ENCODE measurements at places on chromosomes 2 and 18.

- no peak for DNase-seq
Measured at GRCh38 chr2:23694058-23695045, 232.6 kb downstream of the ATAD2B start.

DNA sequence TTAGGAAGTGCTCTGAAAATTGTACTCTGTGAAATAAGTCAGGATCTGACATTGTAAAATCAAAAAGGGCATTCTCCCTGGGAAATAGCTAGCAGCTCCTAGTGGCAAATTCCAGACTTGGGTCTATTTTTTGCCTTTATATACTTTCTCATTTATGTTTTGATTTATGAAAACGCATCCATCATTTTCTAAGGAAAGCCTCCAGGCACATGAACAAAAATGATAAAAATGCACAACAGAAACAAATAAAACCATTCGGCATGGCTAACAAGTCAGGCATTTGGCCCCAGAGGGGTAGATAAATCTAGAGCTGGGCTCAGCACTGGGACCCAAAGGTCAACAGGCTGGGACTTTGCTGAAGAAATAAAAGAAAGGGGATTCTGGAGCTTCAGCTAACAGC is 167.0 kb downstream of the BCL11A start:
- DNase-seq: no peak

- DNase-seq: no peak
Measured at GRCh38 chr2:26521913-26522180, 43.9 kb upstream of the OTOF start.

DNA sequence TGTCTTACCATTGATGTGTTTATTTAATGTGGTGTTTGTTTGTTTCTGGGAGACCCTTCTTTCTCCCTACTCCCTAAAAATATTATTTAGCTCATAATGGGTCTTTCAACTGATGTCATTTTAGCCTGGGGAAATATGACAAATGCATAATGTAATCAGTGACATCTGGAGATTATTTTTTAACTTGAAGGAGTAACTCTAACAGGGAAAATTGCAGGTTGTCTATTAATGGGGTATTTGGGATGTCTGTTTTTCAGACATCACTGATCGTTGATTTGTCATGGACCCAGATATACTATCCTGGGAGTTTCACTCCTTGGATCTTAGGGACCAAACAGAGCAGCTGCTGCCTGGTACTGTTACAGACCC is 230.4 kb downstream of the LOXHD1 start:
- DNase-seq: no peak

DNA sequence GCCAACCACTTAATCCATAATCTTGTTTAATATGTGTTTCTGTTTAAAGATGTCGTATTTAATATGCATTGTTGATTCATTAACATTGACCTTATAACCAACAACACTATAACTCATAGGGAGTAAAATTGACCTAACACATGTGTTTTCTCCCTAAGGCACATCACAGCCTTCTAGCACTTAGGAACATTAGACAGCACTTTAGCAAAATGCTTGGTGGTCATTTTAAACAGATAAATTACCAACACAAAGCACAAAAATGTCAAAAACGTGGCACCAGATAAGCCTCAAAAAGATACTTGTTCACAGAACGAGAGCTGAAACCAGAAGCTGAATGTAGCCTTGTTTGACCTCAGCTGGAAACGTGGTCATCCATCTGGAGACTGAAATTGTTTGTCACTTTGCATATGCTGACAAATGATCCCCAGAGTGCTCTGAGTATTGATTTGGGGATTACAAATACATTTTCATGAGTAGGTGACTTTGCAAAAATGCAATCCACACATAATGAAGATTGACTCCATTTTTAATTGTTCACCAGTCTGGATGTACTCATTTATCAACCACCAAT is 139.2 kb downstream of the CCDC102B start:
- no peak for DNase-seq

DNA sequence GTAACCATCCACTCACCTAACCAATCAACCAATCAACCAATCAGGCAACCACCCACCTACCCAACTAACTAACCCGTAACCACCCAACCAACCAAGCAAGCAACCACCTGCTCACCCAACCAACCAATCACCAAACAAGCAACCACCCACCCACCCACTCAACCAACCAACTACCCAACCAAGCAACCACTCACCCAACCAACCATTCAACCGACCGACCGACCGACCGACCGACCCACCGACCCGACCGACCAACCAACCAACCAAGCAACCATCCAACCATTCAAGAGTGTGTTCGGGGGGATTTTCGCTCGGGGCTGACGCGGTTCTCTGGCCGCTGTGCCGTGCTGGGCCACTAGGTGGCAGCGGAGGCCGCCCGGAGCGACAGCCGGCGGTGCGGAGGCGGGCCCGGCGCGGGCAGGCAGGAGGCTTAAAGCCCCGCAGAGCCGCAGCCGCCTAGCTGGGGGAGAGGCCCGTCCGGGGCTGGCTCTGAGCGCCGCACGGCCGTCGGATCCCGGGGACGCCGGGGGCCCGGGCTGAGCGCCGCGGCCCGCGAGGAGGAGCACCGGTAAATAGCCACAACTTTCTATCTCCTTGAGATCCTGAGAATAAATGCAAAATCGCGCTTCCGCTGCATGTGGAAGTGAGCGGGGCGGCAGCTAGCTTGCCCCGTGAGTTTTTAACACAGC is at the start of gene MC5R:
MC5R (plus strand) TSS at position 443 of the 689 bp plus-strand sequence. CDS start 1,617 bp downstream, outside the sequence.
- no peak for DNase-seq

DNA sequence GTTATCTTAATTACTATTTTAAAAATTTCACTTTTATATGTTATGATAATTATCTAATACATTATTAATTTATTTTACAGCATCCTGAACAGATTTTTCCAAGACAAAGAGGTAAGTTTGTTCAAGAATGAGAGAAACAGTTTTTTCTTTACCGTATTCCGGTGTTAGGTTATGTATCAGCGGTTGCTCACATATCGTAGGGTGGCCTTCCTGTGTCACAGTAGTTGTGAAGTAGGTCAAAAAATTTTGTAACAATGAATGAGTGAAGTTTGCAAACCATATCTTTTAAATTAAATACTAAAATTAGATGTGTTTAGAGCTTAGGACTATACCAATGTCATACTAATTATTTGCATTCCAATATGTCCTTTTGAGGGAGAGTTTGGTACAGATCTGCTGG is 33.5 kb downstream of the MRPS9 start:
- no peak for DNase-seq
